ENCODE measurements at places on chromosomes 3 and 15. TPM values are rescaled to one million over a fixed set of nuclear protein-coding genes. Genes with fewer than 3 reads are reported as not detected.

Gene HIGD2B
- polyA plus RNA-seq, result not detected

- DNase-seq, result no peak
Measured at GRCh38 chr3:130243808-130244207, 101.7 kb upstream of the COL6A5 start.

DNA sequence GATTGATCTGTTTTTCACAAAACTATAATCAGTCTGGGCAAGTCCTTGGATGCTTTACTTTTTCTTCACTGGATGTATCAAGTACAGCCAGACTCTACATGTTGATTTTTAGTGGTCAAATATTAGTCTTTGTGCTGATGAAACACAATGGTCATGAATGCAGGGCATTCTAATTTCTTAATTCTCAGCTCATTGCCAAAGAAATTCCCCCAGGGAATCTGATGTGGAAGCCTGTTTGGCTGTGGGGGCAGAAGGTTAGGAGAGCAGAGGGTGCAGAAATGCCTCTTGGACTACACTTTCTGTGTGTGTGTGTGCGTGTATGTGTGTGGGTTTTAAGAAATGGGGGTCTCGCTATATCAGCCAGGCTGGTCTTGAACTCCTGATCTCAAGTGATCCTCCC is 48.7 kb upstream of the HACD2 start:
- DNase-seq, result no peak

Gene CPN2
- not detected for polyA plus RNA-seq

Gene SAXO2
- polyA plus RNA-seq, result not detected

Gene GRIP2
- polyA plus RNA-seq, result 0.50 TPM

DNA sequence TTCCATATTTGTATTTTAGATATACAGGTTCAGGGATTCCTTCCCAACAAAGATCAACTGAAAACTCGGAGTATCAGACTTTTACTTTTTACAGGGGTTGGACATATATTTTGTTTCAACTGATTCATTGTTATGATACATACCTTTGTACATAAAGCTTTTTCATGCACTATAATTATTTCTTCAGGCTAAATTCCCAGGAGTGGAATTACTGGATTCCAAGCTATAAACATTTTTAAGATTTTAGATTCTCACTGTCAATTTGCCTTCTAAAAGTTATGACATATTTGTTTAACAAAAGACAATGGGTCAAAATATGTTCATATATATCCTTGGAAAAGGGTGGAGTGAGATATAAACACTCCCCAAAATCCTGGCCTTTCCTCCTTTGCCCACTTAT is 449.0 kb downstream of the PDCD6IP start:
- no peak for DNase-seq
